ENCODE measurements at places on chromosomes 12 and 14.

DNA sequence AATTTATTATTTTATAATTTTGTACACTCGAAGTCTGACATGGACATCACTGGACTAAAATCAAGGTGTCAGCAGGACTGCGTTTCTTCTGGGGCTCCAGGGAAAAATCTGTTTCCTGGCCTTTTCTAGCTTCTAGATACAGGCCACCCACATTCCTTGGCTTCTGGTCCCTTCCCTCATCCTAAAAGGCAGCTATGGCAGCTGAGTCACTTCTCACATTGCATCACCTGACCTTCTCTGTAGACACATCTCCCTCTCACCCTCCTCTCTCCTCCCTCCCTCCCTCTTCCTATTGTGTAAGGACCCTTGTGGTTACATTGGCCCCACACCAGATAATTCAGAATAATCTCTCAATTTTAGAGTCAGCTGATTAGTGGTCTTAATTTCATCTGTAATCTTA is 92.4 kb downstream of the RPS6KA5 start:
- peak; percentile 52 for DNase-seq

DNA sequence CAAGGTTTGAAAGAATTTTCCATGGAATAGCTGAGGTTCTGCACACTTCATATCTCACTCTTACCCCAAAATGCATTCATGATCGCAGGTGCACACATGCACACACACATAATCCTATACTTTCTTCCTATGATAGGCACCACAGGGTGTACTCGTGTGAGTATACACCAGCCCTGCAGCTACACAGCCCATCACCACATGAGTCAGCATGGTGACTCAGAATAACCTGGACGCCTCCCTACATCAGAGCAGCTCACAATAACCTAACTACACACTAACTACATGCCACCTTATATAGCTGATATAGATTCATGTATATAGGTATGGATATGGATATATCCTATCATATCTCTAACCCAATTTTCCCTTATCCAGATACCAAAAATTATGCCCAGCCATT is 850.2 kb upstream of the TMEM132C start:
- no peak for DNase-seq

- no peak for DNase-seq
Observed at GRCh38 chr12:75661908-75662307, 150.5 kb upstream of the KRR1 start.

DNA sequence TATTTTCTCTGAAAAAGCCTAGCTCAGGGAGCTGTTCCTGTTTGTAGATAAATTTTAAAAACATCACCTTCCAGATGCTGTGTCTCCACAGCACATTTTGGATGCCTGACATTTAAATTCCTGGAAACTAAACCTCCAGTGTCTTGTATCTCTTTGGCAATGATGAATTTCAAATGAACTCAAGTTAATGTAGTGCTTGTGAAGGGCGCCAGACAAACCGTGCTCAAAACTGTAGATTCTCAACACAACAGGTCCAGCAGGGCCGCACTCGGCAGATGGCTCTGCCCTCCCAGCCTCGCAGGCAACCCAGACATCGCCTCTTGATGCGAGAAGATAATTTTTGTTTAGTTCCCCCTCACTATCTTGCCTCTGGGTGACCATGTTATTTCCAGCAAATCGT is 432.9 kb downstream of the VRK1 start:
- no peak for DNase-seq

DNA sequence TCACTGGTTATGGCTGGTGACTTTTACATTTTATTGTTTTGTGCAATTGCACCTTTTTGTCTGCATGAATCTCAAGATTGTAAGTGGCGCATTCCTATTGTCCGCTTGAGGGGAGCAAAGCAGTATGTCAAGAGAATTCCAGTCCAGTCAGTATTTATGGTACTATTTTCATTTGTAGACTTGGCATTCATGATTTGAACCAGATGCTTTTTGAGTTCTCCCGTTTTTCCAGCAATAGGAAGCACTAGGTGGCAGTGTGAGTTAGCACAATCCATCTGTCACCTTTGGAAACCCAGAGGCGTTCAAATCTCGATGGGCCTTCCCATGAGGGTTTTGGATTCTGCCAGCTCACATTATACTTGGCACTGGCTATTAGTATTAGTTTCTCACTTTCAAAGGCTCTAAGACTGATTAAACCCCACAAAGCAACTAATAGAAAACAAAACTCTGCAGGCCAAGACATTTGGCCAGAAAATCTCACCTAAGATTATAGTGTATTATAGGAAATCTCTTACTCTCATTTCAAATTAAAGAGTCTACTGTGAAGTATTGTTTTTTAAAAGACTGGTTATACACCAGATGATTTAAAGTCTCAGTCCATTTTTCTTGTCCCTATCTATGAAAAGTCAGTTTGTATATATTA is 2.2 kb downstream of the DACT1 start:
- DNase-seq, result peak; percentile 58

DNA sequence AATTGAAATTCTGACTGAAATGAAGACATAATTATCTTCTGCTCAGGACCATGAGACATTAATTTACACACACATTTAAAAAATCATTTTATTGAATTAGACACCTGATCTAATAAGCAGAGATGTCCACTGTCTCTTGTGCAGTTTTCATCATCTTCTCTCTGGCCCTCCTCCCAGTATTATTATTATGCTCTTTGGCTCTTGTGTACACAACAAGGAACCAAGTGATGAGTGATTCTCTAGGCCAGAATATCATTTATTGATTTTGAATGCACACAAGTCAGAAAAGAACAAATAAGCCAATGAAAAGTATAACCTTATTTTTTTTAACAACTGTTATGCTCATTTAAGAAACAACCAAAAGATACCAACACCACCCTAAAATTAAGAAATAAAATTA is 244.7 kb upstream of the KRR1 start:
- DNase-seq, result no peak

DNA sequence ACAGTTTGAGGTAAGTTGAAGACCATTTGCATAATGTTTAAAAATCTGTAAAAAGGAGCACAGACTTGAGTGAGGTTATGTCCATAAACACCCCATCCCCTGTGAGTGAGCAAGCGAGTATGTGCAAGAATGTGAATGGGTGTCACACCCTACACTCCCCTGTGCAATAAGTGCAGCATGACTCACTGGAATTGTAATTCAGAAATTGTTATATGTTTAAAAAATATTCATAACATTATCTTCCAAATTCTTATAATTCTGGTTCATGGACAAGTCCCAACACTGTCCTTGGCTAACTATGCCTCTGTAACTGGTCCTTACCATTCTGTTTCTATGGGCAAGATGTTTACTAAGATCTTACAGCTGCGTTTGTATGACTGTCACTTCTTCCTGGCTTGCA is 207.8 kb upstream of the FAR2 start:
- no peak for DNase-seq

GRCh38 chr14:105536051-105536450 is 9.7 kb downstream of the TMEM121 start:
- no peak for DNase-seq

DNA sequence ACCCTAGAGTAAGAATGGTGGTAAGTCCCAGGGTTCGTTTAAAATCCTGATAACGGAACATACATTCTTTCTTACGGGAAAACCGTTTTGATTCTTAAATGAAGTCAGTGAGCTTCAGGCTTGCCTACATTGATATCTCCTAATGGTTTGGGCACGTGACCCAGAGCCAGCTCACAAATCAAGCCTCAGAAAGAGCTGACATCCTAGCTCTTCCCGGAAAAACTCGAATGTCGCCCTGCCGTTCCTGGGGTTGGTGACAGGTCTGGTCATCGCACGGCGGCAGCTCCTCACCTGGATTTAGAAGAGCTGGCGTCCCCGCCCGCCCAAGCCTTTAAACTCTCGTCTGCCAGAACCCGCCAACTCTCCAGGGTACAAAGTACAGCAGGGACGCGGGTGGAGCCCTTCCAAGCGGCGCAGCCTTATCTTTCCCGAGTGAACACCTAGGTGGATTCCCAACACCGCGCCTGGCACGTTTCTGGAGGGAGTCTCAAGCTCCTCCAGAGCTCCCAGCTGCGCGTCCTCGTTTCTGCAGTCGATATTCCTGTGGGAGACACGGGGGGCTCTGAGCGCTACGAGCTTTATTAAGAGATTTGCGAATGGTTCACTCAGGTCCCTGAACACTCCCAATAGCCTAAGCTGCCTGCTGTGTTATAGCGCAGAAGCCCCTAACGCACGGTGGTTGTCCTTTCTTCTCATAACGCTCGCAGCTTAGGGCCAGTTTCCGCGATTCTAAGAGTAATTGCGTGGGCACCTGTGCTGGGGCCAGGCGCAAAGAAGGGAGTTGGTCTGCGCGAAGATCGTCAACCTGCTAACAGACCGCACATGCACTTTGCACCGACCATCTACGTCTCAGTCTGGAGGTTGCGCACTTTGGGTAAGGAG is at the start of gene SSTR1:
Gene SSTR1, plus strand, starts transcription at position 169 of the 882 bp plus-strand sequence. CDS start 1,486 bp downstream, outside the sequence.
- no peak for DNase-seq

GRCh38 chr14:89563471-89563870 is 146.4 kb upstream of the FOXN3 start:
- no peak for DNase-seq

- DNase-seq, result no peak
Observed at GRCh38 chr12:74071182-74071581, 466.5 kb upstream of the ATXN7L3B start.

DNA sequence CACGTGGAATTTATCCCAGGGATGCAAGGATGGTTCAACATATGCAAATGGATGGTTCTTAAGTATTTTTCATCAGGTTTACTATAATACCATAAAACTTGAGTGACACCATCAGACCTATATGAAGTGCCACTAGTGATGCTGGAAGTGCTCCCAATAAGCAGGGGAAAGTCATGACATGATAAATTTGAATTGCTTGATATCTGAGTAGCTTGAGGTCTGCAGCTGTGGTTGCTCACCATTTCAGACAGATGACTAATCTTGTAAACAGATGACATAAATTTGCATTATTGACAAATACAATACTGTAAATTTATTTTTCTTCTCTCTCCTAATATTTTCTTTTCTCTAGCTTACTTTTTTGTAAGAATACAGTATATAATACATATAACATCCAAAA is 13.7 kb upstream of the PRPF39 start:
- no peak for DNase-seq

- peak; percentile 90 for DNase-seq
Observed at GRCh38 chr14:69726761-69727511, 40.0 kb upstream of the SRSF5 start.

GRCh38 chr12:127304751-127305725 is 961.9 kb upstream of the TMEM132C start:
- DNase-seq, result no peak

DNA sequence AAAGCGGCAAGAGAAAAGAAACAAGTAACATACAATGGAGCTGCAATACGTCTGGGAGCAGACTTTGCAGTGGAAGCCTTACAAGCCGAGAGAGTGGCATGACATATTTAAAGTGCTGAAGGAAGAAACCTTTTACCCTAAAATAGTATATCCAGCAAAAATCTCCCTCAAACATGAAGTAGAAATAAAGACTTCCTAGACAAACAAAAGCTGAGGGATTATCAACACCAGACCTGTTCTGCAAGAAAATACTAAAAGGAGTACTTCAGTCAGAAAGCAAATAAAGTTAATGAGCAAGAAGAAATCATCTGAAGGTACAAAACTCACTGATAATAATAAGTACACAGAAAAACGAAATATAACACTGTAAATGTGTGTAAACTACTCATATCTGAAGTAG is 77.5 kb upstream of the ABCD2 start:
- no peak for DNase-seq

- no peak for DNase-seq
Observed at GRCh38 chr12:101931498-101932326, 54.3 kb downstream of the DRAM1 start.

DNA sequence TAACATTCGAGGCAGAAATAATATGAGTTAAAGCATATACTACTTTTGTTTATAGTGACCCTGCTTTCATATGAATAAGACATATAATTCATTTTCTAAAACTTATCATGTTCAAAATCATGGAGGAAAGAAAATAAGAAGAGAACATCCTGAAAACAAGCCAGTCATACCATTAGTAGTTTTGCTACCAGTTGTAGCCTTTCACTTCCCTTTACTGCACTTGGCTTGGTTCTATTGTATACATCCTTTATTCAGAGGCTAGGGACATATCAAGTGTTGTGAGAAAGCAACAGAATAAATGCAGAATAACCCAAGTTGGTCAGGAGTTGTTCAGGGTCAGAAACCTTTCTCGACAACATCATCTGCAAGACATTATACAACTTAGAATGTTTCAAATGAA is 598.7 kb downstream of the SOX5 start:
- DNase-seq, result no peak

- peak; percentile 75 for DNase-seq
Observed at GRCh38 chr12:57127101-57127725, 1.1 kb upstream of the LRP1 start.

DNA sequence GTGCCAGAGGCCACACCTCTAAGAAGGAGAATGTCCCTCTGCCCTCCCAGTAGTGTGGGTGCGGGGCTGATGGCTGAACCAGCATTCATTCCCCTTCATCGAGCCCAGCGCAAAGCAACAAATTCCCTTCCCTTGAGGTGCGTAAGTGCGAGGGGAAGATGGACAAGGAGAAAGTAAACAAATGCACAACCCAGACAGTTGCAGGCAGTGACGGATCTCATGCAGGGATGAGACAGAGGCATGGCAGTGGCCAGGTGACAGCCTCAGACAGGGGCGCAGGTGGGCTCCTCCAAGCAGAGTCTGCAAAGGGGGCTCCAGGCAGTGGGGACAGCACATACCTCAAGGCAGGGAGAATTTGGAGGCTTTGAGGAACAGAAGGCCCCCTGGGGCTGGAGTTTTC is 2.3 kb upstream of the MYL2 start:
- DNase-seq, result no peak

GRCh38 chr12:49098035-49098451 is 3.4 kb upstream of the DHH start:
- peak; percentile 44 for DNase-seq

GRCh38 chr14:99829450-99829849 is 36.2 kb downstream of the EML1 start:
- DNase-seq, result no peak

DNA sequence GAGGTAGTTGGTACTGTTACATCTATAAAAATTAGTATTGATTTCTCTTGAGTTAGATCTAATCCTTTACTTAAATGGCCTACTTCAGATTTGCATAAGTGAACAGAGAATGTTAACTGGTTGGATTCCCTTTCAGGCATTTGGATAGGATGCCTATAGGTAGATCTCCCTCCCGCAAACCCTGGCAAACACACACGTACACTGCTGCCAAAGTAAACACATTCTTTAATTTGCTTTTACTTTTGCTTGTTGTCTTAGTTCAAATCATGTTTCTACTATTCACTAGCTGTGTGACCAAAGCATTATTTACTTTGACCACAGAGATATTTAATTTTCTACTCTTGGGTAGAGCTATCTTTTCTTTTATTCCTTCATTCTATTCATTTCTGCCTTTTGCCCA is 936.1 kb upstream of the FBXO33 start:
- no peak for DNase-seq

DNA sequence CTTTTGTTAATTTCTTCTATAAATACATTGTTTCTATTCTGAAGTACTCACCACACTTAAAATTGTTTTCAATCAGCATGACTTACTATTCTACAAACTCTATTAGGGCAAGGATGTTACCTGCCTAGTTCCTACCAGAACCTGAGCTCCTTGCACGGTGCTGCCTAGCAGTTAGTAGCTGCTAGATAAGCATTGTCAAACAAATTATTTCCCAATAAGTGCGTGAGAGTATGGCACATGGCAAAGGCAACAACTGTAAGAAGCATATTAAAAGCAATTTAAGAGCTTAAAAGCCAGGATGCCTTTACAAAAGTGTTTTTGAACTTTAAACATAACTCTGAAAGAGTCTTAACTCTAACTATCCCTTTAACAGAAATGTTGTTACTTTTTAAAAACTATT is 8.2 kb upstream of the LYZ start:
- peak; percentile 41 for DNase-seq
